ENCODE measurements at places on chromosomes 7 and 10.

- DNase-seq = no peak
Measured at GRCh38 chr7:100689230-100690135, 4.6 kb downstream of the GIGYF1 start.

GRCh38 chr7:105800849-105801534, 75.4 kb downstream of the ATXN7L1 start:
- no peak for DNase-seq

DNA sequence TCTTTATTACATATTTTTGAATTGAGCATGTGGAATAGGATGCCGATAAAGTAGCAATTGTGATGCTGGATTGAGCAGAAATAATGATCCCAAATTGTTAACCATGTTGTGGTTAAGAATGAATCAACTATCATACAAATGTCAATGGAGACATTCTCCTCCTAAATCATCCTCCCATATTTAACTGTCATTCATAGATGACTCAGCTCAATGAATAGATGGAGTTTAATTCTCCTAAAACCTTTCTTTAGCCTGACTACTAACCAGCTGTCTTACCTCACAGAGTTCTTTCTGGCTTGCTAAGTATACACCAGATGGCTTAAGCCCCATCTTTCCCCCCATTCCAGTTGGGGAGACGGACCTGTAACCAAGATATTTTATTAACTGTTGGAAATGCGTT, 23.4 kb upstream of the NPS start:
- no peak for DNase-seq

DNA sequence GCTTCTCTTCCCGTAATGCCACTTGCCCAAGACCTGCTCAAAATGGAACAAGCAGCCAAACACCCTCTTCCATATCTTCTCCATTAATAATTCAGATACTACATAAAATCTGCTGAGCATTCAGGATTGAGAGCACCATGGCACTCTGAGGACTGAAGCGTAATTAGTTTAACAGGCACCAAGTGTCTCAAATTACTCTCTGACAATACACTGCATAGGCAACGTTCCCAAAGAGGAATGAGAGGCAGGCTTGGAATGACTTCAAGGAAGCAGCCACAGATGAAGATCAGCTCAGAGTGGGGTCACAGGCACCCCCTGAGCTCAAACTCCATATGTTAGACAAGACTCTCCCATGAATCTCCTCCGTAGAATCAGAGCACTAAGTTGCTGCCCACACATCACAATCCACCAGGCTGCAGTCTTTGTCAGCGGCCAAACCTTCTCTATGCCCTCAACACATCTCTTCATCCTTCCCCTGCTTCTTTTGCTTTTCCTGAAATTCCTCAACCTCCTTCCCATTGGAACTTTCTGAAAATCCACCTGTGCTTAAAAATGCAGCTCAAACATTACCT, 4.7 kb upstream of the ABLIM1 start:
- no peak for DNase-seq

- no peak for DNase-seq
Measured at GRCh38 chr7:69764147-69764546, 165.9 kb downstream of the AUTS2 start.

DNA sequence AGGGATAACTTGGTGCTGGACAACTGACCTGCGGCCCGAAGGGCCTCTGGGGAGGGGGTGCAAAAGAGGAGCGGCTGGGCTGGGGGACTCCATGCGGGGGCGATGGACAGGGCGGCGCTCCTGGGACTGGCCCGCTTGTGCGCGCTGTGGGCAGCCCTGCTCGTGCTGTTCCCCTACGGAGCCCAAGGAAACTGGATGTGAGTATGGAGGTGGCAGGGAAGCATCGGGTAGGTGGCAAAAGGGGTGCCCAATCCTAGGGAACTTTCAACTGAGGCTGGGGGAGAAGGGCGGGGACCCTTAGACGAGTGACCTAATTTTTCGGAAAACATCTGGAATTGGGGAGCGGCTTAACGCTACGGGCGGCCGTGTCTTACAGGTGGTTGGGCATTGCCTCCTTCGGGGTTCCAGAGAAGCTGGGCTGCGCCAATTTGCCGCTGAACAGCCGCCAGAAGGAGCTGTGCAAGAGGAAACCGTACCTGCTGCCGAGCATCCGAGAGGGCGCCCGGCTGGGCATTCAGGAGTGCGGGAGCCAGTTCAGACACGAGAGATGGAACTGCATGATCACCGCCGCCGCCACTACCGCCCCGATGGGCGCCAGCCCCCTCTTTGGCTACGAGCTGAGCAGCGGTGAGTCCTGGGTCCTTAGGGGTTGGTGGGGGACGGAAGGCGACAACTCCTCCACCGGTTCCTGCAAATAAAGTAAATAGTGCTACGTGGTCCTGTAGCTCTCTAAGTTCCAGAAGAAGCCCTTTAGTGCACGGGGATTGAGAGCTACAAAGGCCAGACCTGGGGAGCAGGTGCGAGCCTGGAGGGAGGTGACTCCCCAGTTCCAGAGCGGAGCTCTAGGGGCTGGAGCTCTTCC, 622 bp downstream of the WNT16 start:
- no peak for DNase-seq

DNA sequence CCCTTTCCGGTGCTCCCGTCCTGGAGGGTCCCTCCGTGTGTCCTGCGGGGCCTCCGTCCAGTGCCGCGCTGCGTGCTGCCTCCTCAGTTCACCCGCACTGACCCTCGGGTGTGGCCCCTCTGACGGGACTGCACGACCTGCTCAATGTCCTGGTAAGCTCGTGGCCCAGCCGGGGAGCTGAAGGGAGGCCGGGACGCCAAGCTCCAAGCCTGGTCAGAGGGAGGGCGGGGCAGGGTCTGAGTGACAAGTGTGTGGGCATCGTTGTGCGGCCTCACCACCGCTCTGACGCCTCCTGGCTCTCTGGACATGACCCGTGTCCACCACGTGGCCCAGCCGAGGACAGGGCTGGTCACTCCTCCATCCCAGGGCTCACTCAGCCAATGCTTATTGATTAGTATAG, 25.9 kb downstream of the FAM20C start:
- DNase-seq = no peak

DNA sequence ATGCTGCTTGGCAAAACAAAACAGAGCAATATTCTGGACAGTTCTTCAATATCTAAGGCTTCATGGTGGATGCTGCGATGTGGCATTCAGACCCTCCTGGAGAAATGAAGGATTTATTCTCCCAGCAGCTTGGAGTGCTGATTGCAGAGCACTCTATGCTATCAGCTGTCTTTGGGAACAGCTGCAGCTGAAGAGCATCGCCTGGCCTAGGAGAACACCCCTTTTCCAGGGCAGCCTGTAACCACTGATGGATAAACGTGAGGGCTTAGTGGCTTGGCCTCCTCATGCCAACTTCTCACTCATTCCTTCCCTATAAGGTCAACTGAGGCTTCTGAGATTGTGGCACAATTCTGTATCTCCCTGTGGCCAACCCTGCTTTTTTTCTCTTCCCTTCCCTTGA, 638.1 kb upstream of the CNTNAP2 start:
- no peak for DNase-seq

DNA sequence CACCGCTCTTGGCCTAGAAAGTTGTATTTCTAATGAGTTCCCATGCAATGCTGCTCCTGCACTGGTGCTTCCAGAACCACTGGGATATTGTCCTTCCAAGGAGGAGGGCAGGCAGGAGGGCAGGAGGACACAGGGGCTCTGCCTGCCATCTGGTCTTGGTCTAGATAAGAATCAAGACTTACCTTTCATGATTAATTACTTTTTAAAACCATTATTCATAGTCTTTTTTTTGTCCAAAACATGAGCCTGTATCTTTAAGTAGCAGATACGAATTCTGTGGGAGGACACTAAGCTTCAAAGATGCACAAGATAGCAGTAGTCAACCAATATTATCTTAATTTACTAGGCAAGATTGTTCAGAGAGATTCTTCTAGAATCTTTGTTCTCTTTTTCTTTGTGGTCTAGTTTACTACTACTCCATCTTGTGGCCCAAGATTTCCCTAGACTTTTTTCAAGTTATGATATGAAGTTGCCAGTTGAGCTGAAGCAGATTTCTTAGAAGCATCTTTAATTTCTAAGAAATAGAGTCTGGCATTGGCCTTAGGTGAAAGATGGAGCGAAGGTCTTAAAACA, 57.6 kb downstream of the RBM33 start:
- DNase-seq = peak; percentile 29
